ENCODE measurements at places on chromosomes 11 and 22. TPM values are rescaled to one million over a fixed set of nuclear protein-coding genes. Genes with fewer than 3 reads are reported as not detected.

Gene MYO18B
- 0.23 TPM for total RNA-seq

Gene CCS
- total RNA-seq = 32.2 TPM

Gene OR10A2
- not detected for total RNA-seq

Gene CEND1
- not detected for total RNA-seq

DNA sequence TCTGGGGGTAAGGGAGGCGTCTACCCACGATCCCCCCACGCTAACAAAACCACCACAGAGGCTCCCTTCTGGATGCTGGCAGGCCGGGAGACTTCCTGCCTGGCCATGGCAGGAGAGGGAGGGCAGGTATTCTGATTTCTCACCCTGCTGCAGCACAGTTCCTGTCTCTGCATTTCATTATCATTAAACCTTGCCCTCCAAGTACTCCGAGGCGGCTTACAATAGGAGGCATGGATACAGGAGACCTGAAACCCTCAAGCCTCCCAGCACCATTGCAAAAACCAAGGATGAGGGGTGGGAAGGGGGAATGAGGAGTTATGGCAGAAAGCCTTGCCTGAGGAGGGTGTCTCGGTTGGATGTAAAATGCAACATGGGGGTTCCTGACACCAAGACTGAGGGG lies 44.1 kb upstream of the MN1 start:
- H3K4me3 ChIP-seq = no peak overlapping the region
- H3K36me3 ChIP-seq = no peaks in the 10 kb centered on the region
- no peak for DNase-seq
- no peak overlapping the region for H3K27ac ChIP-seq
- H3K27me3 ChIP-seq = no peaks in the 10 kb centered on the region
- peaks cover 22% of the 10 kb centered on the region for H3K4me1 ChIP-seq

GRCh38 chr11:10324474-10324873 lies 19.6 kb downstream of the ADM start:
- H3K4me1 ChIP-seq = peaks cover 56% of the 10 kb centered on the region
- H3K4me3 ChIP-seq = no peak overlapping the region
- H3K27ac ChIP-seq = peak overlapping the region; percentile 74
- no peaks in the 10 kb centered on the region for H3K36me3 ChIP-seq
- H3K27me3 ChIP-seq = no peaks in the 10 kb centered on the region

DNA sequence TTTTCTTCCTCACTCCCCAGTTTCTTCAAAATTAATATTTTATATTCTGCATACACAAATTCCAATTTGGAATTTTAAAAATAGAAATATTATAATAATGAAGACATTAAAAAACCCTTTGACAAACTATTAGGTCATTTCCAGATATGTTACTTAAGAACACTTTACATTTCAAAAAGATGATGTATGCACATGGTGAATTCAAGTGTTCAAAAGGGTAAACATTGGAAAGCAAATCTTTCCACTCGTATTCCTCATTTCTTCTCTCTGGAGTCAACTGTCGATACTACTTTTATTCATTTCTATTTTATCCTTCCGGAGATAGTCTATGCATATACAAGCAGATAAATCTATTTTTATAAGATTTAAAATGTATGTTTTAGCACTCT lies 16.7 kb downstream of the TBCEL start:
- peaks cover 8% of the 10 kb centered on the region for H3K4me1 ChIP-seq
- no peak for DNase-seq
- H3K4me3 ChIP-seq = no peak overlapping the region
- H3K36me3 ChIP-seq = no peaks in the 10 kb centered on the region
- H3K27ac ChIP-seq = no peak overlapping the region

DNA sequence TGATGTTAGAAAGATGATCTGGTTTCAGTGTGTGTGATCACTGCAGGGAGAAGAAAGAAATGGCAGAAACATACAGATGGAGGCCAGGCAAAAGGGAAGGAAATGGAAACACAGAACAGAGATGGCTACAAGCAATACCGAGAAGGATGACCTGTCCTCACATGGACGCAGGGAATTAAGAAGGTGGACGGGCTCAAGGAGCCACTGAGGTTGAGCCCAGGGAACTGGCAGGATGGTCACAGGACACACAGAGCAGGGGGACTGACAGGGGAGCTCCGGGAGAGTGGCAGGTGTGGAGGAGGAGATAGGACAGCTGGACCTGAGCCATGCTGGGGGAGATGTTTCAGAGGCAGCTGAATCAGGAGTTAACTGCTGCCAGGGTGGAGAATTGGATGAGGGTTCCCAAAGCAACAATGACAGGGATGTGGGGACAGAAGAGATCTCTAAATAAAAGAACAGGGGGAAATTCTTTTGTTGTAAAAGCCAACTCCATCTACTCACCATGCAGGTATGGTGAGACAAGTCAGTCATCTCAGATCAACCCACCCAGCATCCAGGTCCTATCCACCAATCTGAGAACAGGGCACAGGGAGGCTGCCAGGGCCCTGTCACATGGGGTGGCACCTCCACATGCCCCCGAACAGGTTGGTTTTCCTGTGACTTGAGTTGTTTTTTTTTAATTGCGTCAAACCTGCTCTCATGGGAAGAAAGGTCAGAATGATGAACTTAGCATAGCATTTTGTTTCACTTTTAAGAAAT lies 26.3 kb downstream of the KLHL22 start:
- no peaks in the 10 kb centered on the region for H3K27me3 ChIP-seq
- H3K4me1 ChIP-seq = no peaks in the 10 kb centered on the region
- no peaks in the 10 kb centered on the region for H3K36me3 ChIP-seq
- no peak overlapping the region for H3K4me3 ChIP-seq
- no peak for DNase-seq

- no peaks in the 10 kb centered on the region for H3K27me3 ChIP-seq
- no peak overlapping the region for H3K4me3 ChIP-seq
Measured at GRCh38 chr22:27903805-27904473, 15.1 kb downstream of the PITPNB start.

GRCh38 chr11:23423656-23424055 lies 563.4 kb upstream of the CCDC179 start:
- H3K4me3 ChIP-seq = no peak overlapping the region
- H3K4me1 ChIP-seq = no peaks in the 10 kb centered on the region
- H3K27me3 ChIP-seq = no peaks in the 10 kb centered on the region
- no peaks in the 10 kb centered on the region for H3K36me3 ChIP-seq

DNA sequence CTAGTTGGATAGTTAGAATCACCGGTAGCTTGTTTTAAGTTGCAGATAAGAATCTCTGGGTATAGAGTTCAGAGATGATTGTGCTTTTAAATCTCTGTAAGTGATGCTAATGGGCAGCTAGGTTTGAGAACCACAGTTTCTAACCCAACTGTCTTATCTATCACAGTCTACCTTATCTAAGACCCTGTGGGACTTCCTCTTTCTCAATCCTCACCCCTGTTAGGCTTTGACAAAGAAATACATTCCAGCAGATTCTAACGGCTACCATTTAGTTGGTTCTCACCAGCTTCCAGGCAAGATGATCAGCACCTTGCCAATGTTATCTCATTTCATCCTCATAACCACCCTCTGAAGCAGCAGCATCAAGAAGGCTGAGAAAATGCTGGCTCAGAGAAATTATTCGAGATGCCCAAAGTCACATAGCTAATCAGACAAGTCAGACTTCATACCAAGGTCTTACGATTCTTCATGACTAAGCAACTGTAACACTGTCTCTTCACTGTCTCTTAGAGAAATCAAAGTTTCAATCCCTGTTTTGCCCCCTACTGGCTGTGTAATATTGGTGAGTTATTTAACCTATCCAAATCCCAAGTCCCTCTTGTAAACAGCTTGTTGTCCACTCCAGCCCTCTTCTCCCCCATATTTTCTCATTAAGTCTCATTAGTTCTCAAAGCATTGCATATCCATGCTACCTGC lies 192.4 kb upstream of the API5 start:
- no peak overlapping the region for H3K27ac ChIP-seq
- no peaks in the 10 kb centered on the region for H3K27me3 ChIP-seq
- no peaks in the 10 kb centered on the region for H3K4me1 ChIP-seq

- peaks cover 3% of the 10 kb centered on the region for H3K4me1 ChIP-seq
- H3K27ac ChIP-seq = no peak overlapping the region
- peak; percentile 73 for DNase-seq
- H3K4me3 ChIP-seq = no peak overlapping the region
- H3K36me3 ChIP-seq = no peaks in the 10 kb centered on the region
Measured at GRCh38 chr11:31870609-31871309, 59.6 kb upstream of the PAX6 start.

- no peaks in the 10 kb centered on the region for H3K36me3 ChIP-seq
- H3K4me1 ChIP-seq = no peaks in the 10 kb centered on the region
- no peak for DNase-seq
Measured at GRCh38 chr11:57588046-57588710, 9.3 kb upstream of the SERPING1 start.

DNA sequence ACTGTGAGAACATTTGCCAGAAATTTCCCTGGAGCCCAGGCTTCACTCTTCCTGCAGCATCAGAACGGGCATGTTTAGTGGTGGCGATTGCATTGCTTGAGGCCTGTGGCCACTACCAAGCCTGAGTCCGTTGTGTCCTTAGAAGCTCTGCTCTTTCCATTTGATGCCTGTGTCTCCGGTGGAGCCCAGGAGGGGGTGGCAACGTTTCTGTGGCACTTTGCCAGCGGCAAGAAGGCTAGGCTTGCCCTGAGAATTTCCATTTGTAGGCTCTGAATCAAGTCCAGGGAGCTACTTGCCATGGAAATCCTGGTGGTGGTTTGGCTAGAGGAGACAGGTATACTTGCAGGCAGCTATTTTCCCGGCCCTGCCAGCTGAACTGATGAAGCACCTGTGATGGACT lies 47.1 kb downstream of the ADAMTS8 start:
- H3K4me1 ChIP-seq = peaks cover 12% of the 10 kb centered on the region
- H3K27me3 ChIP-seq = no peaks in the 10 kb centered on the region
- no peaks in the 10 kb centered on the region for H3K36me3 ChIP-seq
- no peak overlapping the region for H3K27ac ChIP-seq
- no peak for DNase-seq
- no peak overlapping the region for H3K4me3 ChIP-seq

- DNase-seq = no peak
- H3K27me3 ChIP-seq = no peaks in the 10 kb centered on the region
- no peak overlapping the region for H3K27ac ChIP-seq
- peaks cover 45% of the 10 kb centered on the region for H3K4me1 ChIP-seq
Measured at GRCh38 chr11:34630544-34630943, 9.7 kb downstream of the EHF start.

GRCh38 chr22:28357193-28357592 lies 322.4 kb downstream of the TTC28 start:
- H3K4me3 ChIP-seq = no peak overlapping the region
- H3K27ac ChIP-seq = no peak overlapping the region
- H3K27me3 ChIP-seq = no peaks in the 10 kb centered on the region
- no peaks in the 10 kb centered on the region for H3K4me1 ChIP-seq

DNA sequence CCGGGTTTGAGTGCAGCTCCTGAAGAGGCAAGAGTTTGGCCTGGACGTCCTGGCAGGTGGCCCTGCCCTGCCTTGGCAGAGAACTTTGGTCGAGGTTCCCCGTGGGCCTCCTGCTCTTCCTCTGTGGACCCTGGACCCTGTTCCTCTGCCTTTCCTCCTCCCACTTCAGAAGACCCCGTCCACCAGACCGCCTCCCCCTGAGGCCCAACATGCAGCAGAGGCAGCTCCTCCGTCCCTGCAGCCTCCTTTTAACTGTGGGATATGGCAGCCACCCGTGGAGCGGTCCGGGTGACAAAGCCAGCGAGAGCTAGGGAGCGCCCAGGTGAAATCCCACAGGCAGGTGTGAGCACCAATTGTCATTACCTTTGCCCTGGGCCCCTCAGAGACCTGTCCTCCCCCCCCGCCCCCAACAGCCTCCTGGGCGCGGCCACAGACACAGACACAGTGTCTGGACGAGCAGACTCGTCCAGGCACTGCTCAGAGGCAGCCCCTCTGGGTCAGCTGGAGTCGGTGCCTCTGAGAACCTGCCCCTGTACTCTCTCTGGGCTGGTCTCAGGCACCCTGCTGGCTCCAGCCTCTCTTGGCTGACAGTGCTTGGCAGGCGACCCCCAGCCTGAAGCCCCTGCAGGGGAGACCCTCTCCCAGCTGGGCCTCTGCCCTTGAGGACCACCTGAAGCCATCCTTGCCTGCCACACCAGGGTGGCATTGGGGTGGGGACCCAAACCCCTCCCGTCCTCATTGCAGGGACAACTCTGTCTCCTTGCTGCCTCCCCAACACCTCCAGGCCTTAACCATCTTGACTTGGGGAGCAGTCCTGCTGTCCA lies 4.1 kb upstream of the PTDSS2 start:
- H3K4me3 ChIP-seq = no peak overlapping the region
- H3K27me3 ChIP-seq = no peaks in the 10 kb centered on the region
- DNase-seq = peak; percentile 69
- H3K4me1 ChIP-seq = peaks cover 45% of the 10 kb centered on the region
- H3K27ac ChIP-seq = peak overlapping the region; percentile 95

GRCh38 chr22:49727191-49727880 lies 100.3 kb downstream of the BRD1 start:
- H3K4me3 ChIP-seq = no peak overlapping the region
- H3K27ac ChIP-seq = no peak overlapping the region
- H3K27me3 ChIP-seq = peaks cover 48% of the 10 kb centered on the region
- H3K4me1 ChIP-seq = no peaks in the 10 kb centered on the region
- no peak for DNase-seq
- no peaks in the 10 kb centered on the region for H3K36me3 ChIP-seq

GRCh38 chr11:10655943-10656576 lies 37.5 kb downstream of the IRAG1 start:
- H3K27me3 ChIP-seq = no peaks in the 10 kb centered on the region
- peak overlapping the region; percentile 48 for H3K27ac ChIP-seq
- H3K4me1 ChIP-seq = peaks cover 35% of the 10 kb centered on the region
- no peak for DNase-seq

GRCh38 chr11:97893612-97894011 lies 1127.1 kb upstream of the CNTN5 start:
- DNase-seq = no peak
- no peaks in the 10 kb centered on the region for H3K4me1 ChIP-seq
- no peak overlapping the region for H3K27ac ChIP-seq
- H3K36me3 ChIP-seq = no peaks in the 10 kb centered on the region

DNA sequence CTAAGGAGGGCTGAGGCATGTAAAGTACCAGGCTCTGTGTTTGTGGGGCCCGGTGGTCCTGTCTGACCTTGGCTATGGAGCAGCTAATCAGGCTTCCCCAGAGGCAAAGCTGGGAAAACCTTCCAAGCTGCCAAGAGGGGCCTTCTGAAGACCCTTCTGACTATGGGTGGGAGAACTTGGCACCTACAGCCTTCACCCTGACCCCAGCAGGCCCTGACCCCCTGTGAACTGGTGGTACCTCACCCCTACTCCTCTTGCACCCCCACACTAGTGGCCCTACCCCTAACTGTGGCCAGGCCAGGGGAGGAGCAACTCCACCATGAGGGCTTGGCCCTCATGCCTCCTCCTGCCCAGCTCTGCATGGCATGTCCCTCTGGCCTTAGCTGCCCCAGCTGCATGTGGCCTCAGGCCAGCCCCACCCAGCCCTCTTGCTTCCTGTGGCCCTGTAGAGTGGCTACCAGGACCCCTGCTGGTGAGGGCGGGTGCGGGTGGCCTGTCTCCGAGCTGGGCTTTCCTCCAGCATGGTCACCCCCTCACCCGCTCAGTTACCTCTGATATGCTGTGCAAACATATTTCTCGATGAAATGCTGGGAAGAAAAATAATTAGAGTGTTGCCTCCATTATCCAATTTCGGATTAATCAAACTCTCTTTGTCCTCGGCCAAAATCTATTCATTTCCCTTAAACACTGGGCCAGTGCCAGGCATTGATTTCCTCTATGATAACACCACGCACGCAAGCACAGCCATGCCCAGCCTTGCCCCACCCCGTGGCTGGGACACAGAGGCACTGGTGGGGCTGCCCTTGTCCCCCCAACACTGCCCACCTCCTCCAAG lies 7.5 kb downstream of the GNAZ start:
- H3K4me1 ChIP-seq = peaks cover 7% of the 10 kb centered on the region
- H3K4me3 ChIP-seq = no peak overlapping the region
- no peaks in the 10 kb centered on the region for H3K27me3 ChIP-seq
- no peaks in the 10 kb centered on the region for H3K36me3 ChIP-seq
- DNase-seq = no peak
